ENCODE measurements at places on chromosomes 6 and 20.

- DNase-seq, result no peak
Measured at GRCh38 chr6:6007366-6008088, 802 bp upstream of the NRN1 start.

GRCh38 chr20:63100174-63100925 is 93.6 kb upstream of the BHLHE23 start:
- no peak for DNase-seq

DNA sequence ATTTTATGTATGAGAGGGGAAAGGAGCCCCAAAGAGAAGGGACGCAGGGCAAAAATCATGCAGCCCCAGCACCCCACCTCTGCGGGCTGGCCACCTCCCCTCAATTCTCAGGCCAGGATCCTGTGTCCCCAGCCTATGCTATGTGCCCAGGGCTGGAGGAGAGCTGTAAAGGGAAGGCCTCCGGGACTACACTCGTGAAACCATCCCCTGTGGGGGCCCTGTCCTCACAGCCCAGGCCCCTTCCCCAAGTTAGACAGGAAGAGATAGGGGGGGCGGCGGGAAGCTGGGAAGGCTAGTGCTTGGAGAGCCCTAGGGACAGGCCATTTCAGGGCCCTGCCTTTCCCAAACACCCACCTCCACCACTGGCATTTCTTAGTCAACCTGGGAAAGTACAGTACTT is 1.4 kb upstream of the COL11A2 start:
- no peak for DNase-seq

DNA sequence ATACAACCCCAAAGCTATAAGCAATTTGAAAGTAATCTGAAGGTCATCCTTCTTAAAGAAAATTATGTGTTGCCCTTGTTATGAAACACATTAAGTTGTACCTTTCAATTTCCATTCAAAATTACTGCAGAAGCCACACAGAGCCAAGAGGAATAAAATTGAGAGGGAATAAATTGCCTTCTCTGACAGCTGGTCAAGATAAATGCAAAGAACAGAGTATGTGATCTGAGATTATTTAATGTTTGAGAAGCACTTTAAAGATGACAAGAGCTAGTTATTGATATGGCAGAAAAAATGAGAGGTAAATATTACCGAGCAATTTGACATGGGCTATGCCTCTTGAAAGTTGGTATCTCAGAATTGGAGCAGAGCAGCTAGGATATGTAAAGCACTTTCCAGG is 61.6 kb downstream of the TRDN start:
- no peak for DNase-seq

GRCh38 chr6:128882991-128883611 is at the start of gene LAMA2:
TSS of gene LAMA2 (plus strand) at chr6:128883138. CDS start at chr6:128883246, 108 bp downstream.
- DNase-seq, result peak; percentile 57

GRCh38 chr6:41370488-41371111 is 35.2 kb downstream of the NCR2 start:
- no peak for DNase-seq

DNA sequence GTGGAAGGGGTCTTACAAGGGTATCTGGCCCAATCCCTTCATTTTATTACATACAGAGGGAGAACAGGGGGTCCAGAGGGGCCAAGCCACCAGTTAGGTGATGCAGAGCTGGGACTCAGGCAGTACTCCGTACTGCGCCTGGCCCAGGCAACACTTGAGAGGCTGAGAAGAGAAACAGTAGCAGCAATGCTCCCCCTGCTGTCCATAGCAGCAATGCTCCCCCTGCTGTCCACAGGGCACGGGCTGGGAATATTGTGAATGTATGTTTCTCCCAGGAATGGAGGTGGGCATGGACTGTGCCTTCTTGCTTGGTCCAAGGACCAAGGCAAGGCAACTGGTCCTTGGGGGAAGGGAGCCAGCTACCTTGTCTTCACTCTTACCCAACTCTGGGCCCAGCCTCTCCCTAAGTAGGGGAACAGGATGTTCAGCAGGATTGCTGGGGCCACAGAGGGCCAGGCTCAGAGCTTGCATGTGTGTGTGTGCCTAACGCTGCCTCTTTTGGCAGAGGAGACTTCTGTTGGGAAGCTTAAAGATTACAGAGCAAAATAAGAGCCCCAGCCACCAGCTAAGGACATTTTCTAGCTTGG is 14.8 kb upstream of the FAM83C start:
- peak; percentile 55 for DNase-seq

DNA sequence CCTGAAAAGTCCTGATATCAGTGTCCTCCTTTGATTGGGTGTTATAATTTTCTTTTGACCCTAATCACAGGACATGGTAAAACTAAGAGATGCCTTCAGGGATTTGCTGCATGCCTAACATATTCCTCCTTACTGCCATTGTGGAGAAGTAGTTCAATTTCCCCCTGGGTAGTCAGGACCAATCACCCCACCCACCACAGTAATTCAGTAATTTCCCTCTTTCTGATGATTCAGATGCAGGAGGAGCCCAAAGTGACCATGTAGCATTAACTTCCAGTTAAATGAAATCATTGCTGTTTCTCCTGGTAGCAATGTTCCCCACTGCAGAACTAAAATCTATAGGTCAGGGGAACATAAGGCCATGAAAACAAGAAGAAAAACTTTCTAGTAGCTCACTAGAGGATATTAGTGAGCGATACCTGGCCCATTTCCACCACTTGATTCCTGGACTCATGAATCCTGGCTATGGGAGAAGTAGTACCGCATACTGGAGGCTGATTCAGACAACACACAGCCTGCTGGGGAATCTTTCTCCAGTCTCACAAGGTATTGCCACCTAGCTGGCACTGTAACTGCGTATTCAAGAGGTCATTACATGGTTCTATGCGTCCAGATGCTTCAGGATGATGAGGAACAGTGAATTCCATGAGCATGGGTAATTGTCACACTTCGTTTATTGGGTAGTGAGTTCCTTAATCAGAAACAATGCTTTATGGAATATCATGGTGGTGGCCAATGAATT is 561.2 kb downstream of the HAO1 start:
- DNase-seq, result no peak

- DNase-seq, result no peak
Measured at GRCh38 chr6:6006428-6007365, at the start of gene NRN1. TSS of gene NRN1 (minus strand) at chr6:6006925. CDS start at chr6:6006749, 176 bp downstream.

DNA sequence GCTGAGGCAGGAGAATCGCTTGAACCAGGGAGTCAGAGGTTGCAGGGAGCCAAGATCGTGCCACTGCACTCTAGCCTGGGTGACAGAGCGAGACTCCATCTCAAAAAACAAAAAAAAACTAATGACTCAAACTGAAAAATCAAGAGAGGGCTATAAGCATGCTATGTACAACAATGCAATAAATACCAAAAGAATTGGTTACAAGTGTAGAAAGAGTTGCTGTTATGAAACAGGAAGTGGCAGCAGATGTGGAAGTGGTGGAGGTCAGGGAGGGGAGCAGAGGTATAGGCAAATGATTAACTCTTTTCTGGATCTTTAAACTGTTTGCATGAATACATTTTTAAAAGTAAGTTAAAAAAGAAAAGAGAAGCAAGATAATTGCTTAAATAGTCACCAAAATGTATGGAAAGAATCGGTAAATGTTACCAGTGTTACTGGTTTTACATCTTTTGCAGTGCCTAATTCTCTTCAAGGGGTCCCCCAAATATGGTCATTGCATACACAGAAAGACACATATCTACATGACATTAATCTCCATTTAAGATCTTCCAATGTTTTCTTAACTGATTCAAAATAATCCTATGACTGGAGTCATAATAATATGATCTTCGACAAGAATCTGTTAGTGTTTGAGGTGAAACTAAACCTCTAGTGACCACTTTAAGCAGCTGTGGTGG is 15.0 kb downstream of the CALHM6 start:
- no peak for DNase-seq

GRCh38 chr20:59443550-59443949 is 143.1 kb downstream of the EDN3 start:
- no peak for DNase-seq

GRCh38 chr6:74757813-74758212 is 448.0 kb downstream of the COL12A1 start:
- no peak for DNase-seq

DNA sequence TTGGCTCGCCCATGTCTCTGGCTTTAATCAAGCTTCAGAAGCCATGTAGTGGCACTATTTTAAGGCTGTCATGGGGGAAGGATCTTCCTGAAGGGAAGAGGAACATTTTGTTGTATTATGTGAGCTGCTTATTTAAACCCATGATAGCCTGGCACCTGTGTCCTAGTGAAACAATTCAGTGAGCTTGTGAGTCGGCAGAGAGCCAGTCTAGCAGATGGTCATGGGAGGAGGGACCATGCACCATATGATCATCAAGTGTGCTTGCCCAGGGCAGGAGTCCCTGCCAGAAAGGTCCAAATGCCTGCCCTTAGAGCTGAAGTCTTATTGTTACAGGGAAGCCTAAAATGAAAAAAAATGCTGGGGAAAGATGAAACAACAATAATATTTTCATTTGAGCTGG is 132.9 kb downstream of the PRDM13 start:
- peak; percentile 24 for DNase-seq

- no peak for DNase-seq
Measured at GRCh38 chr6:129661536-129662405, 48.2 kb downstream of the ARHGAP18 start.

GRCh38 chr6:27684264-27685211 is 211.6 kb upstream of the ZNF184 start:
- peak; percentile 48 for DNase-seq

- no peak for DNase-seq
Measured at GRCh38 chr20:49275636-49276035, 2.2 kb downstream of the ZNFX1 start.

DNA sequence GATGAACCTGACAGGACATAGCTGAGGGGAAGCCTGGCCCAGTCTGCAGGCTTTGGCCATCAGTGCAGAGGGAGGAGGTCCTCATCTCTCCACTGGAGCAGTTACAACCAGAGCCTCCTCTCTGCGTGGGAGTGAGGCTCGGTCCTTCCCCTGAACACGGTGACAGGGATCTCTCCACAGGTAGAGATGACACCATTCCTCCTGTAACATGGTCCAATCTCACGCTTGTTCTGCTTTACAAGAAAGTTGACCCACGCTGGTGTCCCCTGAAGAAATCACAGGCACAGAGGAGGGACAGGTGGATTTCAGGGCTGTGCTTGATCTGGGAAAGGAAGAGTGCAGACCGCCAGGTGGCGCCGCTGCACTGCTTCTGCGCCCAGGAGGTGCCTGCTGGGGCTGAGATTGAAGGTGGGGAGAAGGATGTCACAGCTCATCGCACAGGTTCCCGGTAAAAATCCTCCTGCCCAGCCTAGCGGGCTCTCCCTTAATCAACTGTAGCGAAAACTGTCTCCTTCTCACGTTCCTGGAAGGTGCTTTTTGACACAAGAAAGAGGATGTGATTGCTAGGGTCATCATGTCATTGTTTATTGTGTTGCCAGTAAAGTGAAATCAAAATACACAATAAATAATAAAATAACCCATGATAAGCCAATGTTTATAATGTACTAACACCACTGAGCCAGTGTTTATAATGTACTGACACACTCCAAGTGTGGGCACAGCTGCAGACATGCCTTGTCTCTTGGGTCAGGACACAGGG is 20.4 kb downstream of the HLA-G start:
- DNase-seq, result peak; percentile 82

DNA sequence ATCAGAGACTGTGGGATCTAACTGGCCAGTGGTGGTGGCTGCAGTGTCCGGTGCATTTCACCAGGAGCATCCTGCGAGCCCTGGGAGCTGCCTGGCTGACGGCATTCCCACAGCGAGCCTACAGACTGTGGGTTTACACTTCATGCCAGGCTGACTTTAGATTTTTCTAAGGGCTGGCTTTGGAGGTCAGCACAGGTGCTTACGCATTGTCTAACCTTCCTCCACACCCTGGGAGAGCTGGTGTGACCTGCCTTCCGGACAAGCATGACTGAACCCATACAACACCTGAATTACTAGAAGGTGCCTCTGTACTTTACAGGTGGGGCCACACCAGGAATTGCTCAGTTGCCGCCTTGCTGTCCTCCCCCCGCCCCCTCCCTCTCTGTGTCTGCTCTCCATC is 96.2 kb downstream of the RREB1 start:
- DNase-seq, result no peak

- DNase-seq, result peak; percentile 58
Measured at GRCh38 chr20:2109425-2110210, 8.0 kb downstream of the STK35 start.

- DNase-seq, result no peak
Measured at GRCh38 chr6:101150226-101150625, 243.3 kb upstream of the GRIK2 start.

DNA sequence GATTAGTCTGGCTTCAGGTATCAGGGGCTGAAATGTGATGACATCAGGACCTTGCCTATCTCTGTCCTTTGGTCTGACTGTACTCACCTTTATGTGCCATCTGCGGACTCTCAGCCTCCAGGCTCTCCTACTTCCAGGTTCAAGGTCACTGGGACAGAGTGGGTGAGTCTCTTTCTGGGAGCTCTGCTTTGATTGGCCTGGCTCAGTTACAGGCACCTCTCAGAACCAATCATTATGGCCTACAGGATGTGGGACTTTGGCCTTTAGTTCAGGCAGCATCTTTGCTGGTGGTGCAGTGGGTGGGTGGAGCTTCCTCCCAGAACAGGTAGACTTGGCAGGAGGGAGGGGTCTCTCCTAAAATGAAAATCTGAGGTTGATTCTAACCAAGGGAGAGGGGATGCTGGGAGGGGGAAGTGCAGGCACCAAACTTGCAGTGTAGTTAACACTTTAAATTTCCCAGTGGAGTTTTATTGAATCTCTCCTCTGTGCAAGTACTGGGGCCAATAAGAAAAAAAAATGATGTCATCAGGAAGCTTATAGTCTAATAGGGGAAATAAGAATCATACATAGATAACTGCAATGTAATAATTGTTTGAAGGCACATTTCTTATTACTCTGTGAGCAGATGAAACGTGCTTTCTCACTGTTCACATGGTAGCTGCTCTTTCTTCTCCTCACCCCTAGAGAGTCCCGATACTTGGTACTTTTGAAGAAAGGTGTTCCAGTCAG is 53.4 kb downstream of the SLC24A3 start:
- no peak for DNase-seq

DNA sequence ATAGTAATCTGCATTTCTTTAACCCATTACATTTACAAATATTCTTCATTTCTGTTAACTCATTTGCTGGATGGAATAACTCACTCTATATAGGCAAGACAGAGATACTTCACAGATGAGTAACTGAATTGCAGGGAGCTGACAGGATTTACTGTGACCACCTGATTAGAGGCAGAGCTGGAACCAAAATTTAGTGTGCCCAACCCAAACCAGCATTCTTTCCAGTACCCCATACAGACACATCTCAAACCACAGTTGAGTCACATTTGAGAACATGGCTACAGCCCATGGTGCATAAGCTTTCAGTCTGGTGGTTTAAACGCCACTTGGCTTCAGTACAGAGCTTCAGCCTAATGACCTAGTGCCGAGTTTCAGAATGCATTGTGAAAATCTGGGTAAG is 138.4 kb upstream of the TENT5A start:
- DNase-seq, result no peak

DNA sequence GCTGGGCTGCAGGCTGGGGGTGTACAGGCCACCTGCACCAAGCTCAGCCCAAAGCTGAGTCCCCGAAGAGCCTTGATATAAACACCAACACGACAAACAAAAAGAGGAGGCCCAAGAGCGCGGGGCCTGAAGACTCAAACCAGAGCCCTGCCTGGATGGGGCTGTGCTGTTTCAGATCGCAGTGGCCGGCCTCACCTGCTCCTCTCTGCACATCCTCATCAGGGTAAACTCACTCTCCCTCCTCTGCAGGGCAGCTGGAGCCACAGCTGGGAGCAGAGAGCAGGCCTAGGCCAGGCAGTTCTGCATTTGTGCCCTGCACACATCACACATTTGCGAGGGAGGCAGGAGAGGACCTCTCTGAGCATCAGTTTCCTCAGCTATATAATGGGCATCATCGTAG is 3.7 kb upstream of the RBM38 start:
- no peak for DNase-seq

- no peak for DNase-seq
Measured at GRCh38 chr20:5369629-5370028, 52.9 kb upstream of the PROKR2 start.

- no peak for DNase-seq
Measured at GRCh38 chr6:121522771-121523386, 87.4 kb downstream of the GJA1 start.

Measured in body of pancreas (tissue), 4 donors.